Mammary microvascular endothelial cell (primary cell): ENCODE measurements at places on chromosomes 12 and 14. TPM values are rescaled to one million over a fixed set of nuclear protein-coding genes. Genes with fewer than 3 reads are reported as not detected.

Gene AQP5
- not detected in 2 replicates for total RNA-seq

Gene CLEC1A
- total RNA-seq = 21.0 and 33.7 TPM in 2 replicates

Gene GALNT6
- 64.8 and 94.2 TPM in 2 replicates for total RNA-seq

Gene KLRC3
- total RNA-seq = not detected in 2 replicates

Gene MMP19
- 2.3 and 3.5 TPM in 2 replicates for total RNA-seq

Gene BCL11B
- total RNA-seq = 0.13 TPM in 1 of 2 replicates, not detected in the other

Gene KRT3
- not detected in 2 replicates for total RNA-seq

Gene ACSM4
- not detected in 2 replicates for total RNA-seq

Gene GARIN6
- not detected in 2 replicates for total RNA-seq

Gene LTA4H
- total RNA-seq = 56.0 and 60.2 TPM in 2 replicates

Gene CCDC177
- not detected in 2 replicates for total RNA-seq

Gene FAIM2
- not detected in 2 replicates for total RNA-seq

Gene TSHR
- not detected in 2 replicates for total RNA-seq
